KG1 (cell line): ENCODE measurements at places on chromosomes 2 and 18.

DNA sequence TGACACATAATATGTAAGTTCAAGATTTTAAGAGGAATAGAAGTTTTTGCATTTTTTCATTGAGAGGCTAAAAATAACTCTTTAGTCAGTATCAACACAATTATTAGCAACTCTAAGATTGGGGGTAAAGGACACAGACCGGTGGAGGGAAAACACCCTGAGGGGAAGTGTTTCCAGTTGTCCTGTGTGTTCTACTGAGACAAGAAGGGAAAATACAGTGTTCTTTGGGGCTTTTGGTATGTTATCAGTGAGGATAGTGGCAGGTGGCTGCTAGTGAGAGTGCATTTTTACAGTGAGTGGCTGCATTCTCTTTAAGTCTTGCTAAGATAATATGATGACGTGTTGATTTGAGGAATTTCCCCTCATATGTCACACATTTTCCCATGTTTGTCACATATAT lies 507.5 kb downstream of the PARD3B start:
- DNase-seq, result no peak

- DNase-seq, result no peak
Measured at GRCh38 chr18:67634631-67635338, 118.3 kb upstream of the DSEL start.

DNA sequence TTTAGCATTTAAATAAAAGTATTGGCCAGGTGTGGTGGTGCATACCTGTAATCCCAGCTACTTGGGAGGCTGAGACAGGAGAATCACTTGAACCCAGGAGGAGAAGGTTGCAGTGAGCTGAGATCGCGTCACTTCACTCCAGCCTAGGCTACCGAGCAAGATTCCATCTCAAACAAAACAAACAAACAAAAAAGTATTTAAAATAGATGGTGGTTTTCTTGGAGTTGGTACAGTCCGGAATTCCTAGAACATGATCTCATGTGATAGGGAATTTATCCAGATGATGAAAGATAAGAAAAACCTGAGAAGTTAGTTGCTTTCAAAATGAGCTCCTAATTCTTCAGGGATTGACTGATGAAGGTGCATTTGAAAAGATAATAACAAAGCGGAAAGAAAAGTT lies 62.0 kb downstream of the BIRC6 start:
- DNase-seq, result no peak

DNA sequence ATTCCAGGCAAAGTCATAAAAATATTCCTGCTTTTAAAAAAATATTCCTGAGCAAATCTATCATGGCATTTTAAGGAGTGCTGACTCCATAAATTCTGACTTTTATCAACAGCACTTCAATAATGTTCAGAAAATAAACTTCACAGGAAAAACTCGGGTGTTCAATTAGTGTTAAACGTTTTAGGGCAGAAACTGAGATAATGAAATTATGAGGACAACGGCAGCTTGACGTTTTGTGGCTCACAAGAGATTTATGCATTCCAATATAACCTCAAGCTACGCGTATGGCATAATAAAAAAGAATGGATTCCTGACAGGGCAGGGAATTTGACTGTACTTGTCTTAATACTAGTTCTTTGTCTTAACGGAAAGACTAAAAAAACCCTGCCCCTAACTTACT lies 133.2 kb downstream of the ICOS start:
- no peak for DNase-seq

DNA sequence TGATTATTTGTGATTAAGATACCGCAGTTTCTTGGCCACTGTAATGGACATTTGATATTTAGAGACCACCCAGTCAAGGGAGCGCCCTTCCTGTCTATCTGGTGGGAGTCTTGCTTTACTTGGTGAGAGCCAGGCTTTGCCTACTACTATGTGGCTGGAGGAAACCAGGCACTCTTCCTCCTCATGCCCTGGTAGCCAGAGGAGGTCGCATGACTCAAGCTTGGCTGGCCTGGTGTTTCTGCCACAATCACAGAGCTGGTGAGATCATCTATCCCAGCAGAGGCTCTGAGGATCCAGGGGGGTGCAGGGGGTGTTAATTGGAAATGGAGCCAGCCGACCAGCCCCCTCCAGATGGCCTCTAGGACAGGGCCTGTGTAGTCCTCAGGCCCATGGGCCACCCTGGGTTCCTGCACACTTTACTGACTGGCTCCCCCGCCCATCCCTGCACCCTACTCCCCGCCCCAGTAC lies 46.8 kb upstream of the BIN1 start:
- DNase-seq, result no peak

GRCh38 chr2:119430023-119430498 lies 1.6 kb upstream of the TMEM37 start:
- DNase-seq, result no peak
